ENCODE measurements at places on chromosomes 7 and 10.

DNA sequence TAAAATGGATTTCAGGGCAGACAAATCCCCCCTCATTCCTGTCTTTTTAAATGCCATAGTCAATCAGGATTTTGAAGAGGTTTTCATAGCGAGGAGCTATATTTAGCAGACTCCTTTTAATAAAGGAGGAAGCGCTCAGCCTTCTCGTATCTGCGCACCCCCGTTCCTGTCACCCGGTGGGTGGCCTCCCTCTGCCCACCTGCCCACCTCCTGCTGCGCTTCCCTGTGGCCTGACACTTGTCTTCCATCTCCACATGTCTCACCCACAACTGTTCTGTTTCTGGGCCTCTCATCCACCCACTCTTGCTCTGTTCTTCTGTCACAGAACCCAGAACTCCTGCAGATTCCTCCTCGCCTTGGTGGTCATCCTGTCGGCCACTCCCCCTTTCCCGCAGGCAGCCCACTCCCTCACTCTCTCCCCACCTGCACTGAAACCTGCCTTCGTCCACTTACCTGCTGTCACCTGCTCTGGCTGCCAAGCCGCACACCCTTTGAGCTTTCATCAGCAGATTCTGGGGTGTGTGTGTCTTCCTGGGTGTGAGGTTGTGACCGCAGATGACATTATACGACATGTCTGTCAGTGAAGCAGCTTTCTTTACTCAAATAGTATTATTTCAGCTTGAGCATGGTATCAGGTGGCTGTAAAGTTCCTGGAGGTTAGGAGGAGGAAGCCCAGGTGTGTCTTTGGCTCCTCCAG lies 163.5 kb upstream of the AGK start:
- DNase-seq = no peak

- DNase-seq = no peak
Observed at GRCh38 chr10:89257581-89257980, 6.0 kb upstream of the LIPA start.

- DNase-seq = peak; percentile 79
Observed at GRCh38 chr10:126867567-126868365, 37.5 kb upstream of the DOCK1 start.

- peak; percentile 61 for DNase-seq
Observed at GRCh38 chr7:124856299-124856888, 73.2 kb downstream of the POT1 start.

GRCh38 chr10:6647811-6648526 lies 67.9 kb upstream of the PRKCQ start:
- no peak for DNase-seq
